ENCODE measurements at places on chromosomes 7 and 10.

GRCh38 chr10:85696893-85697292 lies 669.7 kb downstream of the GRID1 start:
- no peak for DNase-seq

GRCh38 chr7:40356871-40357709 lies 222.3 kb downstream of the SUGCT start:
- no peak for DNase-seq

DNA sequence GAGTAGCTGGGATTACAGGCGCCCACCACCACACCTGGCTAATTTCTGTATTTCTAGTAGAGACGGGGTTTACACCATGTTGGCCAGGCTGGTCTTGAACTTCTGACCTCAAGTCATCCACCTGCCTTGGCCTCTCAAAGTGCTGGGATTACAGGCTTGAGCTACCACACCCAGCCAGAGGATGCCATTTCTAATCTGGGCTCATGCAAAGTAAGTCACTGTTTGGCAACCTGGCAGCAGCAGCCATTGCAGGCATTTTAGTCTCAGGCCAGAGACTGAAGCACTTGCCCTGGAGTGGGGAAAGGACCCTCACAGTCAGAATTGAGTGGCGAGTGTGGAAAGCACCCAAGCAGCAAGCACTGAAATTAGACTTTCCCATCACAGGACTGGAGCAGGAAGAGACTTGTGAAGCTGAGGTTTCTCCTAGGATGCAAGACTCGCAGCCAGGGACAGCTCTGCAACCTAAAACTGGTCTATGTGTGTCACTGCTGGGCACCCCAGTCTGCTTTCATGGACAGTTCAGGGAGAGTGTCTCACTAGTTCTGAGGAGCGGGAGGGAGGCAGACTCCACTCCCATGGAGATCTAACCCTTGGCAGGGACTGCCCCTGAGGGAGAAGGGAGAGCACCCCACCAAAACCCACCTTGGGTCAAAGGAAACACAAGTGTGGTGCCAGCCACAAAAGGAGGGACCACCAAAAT lies 27.6 kb downstream of the SNX13 start:
- DNase-seq, result no peak

GRCh38 chr7:6612819-6613218 lies 2.6 kb upstream of the ZNF853 start:
- no peak for DNase-seq

GRCh38 chr10:6228647-6229046 lies 25.9 kb downstream of the PFKFB3 start:
- no peak for DNase-seq

DNA sequence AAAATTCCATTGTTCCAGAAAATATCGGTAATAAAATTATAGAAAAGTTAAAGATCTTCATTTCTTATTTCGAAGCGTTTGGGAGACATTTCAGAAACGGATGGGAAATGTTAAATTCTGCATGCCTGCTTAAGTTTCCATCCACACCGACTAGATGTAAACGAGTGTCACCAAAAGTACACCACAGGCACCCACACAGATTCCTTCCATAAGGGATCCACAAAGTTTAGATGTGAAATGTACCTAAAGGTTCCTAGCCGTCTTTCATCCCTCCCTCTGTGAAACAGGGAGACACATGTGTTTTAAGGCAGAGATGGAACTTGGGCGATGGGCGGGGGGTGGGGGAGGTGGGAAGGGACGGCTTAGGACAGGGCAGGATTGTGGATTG lies 621 bp upstream of the CAV1 start:
- DNase-seq, result no peak

GRCh38 chr7:148172920-148173319 lies 417.6 kb upstream of the C7orf33 start:
- no peak for DNase-seq

DNA sequence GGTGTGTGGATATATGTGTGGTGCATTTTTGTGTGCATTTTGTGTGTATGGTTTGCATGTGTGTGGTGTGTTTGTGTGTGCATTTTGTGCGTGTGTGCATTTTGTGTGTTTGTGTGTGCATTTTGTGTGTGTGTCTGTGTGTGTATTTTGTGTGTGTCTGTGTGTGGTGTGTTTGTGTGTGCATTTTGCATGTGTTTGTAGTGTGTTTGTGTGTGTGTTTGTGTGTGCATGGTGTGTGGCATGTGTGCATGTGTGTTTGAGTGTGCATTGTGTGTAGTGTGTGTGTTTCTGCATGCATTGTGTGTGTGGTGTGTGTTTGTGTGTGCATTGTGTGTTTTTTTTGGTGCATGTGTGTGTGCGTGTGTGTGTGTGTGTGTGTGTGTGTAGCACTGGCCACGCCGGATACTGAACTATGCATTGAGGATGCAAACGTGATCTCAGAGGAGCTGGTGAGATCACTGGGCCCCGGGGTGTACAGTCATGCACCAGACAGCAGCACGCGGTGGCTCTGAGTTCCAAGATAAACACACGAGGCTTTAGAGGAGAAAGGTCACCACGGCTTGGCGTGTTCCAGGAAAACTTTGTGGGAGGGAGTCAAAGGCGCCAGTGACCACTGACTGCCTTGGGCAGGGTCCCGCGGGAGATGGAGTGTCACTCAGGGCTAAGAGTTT lies 106.6 kb upstream of the SHH start:
- no peak for DNase-seq

GRCh38 chr7:106608661-106609060 lies 52.3 kb downstream of the CCDC71L start:
- DNase-seq, result no peak

- peak; percentile 10 for DNase-seq
Measured at GRCh38 chr7:85600395-85600794, 413.5 kb upstream of the SEMA3D start.

- no peak for DNase-seq
Measured at GRCh38 chr7:137981175-137981574, 20.7 kb downstream of the CREB3L2 start.

- DNase-seq, result no peak
Measured at GRCh38 chr10:69361303-69361614, 55.5 kb downstream of the TACR2 start.

- DNase-seq, result no peak
Measured at GRCh38 chr10:72106154-72106849, 18.0 kb upstream of the SPOCK2 start.

DNA sequence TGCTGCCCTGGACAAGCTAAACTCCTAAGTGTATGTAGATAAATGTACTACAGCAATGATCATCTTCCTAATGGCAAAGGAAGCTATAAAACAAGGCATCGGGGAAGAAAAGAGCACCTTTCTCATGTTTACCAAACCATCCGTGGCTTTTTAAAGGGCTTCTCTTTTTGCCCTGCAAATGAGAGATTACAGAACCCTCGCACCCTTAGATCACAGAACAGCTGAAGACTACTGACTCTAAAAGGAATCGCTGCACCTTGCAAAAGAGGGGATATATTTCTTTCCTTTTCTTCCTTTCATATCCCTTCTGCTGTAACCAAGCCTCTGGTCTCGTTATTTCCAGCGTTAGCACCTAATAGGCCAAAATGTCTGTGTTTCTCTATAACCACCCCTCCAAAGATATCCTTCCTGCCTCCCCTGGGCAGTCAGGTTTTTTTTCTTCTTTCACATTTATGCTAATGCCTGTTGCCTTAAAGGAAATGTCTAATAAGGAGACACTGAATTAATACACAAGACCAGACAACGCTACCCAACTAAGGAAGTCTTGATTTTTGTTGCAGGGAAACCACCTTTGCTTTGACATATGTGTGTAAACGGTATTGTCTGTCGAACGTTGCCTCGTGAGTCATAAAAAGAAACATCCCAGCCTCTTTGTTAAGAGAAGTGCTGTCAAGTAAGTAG lies 10.5 kb downstream of the ST8SIA6 start:
- no peak for DNase-seq

DNA sequence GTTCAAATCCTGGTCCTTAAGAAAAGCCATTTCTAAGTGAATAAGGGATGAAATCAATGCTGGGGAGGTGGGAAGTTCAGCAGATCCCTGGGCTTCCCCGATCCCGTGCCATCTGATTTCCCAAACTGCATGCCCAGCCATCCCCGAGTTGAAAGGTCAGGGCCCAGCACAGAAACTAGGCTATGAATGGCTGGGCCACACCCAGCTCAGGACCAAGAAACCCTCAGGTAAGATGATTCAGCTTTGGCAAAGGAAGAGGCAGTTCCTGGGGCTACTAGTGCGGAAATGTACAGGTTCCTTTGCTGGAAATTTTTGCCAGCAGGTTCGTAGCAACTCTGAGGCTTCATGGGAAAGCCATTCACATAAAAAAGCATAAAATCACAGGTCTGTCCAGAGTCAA lies 182.7 kb downstream of the FAM107B start:
- DNase-seq, result no peak
